ENCODE measurements at places on chromosomes 12 and 14. TPM values are rescaled to one million over a fixed set of nuclear protein-coding genes. Genes with fewer than 3 reads are reported as not detected.
A peak's percentile ranks its signal among the peaks of the same experiment; 100 is the strongest.

RPL41 gene
- total RNA-seq = 1,963 TPM

AHNAK2 gene
- 33.2 TPM for total RNA-seq

AMN gene
- 2.5 TPM for total RNA-seq

NXPH4 gene
- 0.40 TPM for total RNA-seq

ANKRD33 gene
- total RNA-seq = not detected

CNTN1 gene
- 2.0 TPM for total RNA-seq

TMEM119 gene
- not detected for total RNA-seq

ZNF385A gene
- 3.0 TPM for total RNA-seq

AICDA gene
- 0.30 TPM for total RNA-seq

NOVA1 gene
- 0.87 TPM for total RNA-seq

FOS gene
- total RNA-seq = 80.4 TPM

DNA sequence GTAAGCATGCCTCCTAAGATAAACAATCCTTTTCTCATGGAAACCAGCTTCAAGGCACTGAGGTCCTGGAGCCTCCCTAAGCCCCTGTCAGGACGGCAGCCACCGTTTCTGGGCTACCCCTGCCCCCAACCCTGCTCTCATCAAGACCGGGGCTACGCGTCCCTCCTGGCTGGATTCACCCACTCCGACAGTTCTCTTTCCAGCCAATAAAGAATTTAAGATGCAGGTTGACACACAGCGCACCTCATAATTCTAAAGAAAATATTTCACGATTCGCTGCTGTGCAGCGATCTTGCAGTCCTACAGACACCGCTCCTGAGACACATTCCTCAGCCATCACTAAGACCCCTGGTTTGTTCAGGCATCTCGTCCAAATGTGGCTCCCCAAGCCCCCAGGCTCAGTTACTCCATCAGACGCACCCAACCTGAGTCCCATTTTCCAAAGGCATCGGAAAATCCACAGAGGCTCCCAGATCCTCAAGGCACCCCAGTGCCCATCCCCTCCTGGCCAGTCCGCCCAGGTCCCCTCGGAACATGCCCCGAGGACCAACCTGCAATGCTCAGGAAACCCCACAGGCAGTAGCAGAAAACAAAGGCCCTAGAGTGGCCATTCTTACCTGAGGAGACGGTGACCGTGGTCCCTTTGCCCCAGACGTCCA, 336.3 kb downstream of the TMEM121 start:
- DNase-seq = no peak

- peak; percentile 72 for DNase-seq
Measured at GRCh38 chr12:88650715-88651114, 70.4 kb upstream of the KITLG start.

DNA sequence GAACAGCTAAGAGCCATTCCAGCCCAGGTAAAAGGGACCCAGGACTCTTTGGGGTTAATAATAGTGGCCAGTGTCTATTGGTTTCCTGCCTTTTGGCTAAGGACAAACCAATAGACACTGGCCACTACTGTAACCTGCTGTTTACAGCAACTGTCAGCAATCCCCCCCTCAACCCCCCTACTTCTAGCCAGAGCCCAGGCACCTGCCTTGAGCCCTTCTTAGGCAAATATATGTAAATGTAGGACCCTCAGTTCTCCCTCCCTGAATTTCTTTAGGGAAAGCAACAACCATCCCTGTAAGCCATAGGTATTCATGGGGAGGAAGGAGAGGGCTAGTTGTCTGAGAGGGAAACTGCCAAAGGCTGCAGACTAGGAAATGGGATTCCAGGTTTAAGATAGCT, 22.3 kb downstream of the HOXC4 start:
- no peak for DNase-seq

DNA sequence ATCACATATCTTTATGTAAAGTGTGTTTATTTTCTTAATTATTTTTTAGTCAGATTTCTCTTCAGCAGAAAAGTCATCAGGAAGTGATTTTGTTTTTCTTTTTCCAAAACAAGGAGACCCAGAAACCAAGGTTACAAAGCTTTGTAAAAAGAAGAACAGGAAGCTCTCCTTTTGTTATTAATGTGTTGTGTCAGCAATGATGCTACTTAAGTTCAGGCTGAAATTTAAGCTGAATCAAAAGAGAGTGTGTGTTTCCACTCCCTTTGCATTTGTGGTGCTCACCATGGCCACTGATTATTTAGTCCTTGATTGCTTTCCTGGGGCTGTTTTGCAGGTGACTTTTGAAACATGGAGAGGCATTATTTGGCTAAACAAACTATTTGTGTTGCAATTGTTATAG, 155.3 kb upstream of the ATP2B1 start:
- peak; percentile 14 for DNase-seq

DNA sequence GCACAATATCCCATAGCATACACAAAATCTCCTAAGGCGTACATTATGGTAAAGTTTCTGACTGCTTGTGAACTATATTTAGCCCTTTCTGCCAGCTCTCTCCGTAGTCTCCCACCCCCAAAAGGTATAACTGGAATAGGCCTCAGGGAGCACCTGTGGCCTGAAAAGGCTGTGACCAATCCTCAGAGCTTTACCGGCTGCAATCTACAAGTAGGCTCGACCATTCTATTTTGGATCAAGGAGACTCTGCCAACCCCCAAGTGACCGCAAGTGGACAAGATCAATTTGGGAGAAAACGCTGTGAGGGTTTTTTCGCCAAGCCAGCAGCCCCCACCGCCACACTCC, 1.2 kb downstream of the PPTC7 start:
- no peak for DNase-seq

GRCh38 chr12:27213830-27214787, 30.0 kb upstream of the STK38L start:
- DNase-seq = no peak

DNA sequence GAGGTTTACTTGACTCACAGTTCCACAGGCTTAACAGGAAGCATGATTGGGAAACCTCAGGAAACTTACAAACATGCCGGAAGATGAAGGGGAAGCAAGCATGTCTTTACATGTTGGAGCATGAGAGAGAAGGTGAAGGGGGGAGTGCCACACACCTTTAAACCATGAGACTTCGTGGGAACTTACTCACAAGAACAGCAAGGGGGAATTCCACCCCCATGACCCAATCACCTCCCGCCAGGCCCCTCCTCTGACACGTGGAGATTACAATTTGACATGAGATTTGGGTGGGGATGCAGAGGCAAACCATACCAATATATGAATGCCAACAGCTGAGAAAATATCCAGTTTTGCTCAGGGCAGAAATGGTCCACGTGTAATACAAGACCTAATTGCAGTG, 518.6 kb downstream of the VRK1 start:
- no peak for DNase-seq

- no peak for DNase-seq
Measured at GRCh38 chr14:79554816-79555215, 656.5 kb downstream of the DIO2 start.

GRCh38 chr12:29702972-29703371, 80.8 kb downstream of the TMTC1 start:
- no peak for DNase-seq

DNA sequence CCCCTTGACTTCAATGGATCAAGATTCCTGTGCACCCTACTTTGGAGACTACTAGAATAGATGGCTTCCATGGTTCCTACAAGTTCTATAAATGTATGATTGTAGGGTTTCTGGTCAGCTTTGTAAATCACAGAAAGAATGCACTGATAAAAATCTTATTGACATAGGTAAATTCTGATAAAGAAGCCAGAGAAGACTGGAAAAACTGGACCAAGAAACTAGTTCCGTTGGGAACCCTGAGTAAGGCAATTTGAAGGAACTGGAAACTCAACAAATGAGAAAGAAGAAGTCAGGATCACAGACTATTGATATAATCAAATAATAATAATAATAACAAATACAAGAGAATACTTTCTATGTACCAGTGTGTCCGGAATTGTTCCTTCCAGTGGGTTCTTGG, 15.4 kb upstream of the MGST1 start:
- no peak for DNase-seq

GRCh38 chr12:186006-186625, 27.8 kb downstream of the SLC6A12 start:
- no peak for DNase-seq

- DNase-seq = peak; percentile 20
Measured at GRCh38 chr14:93089521-93090269, 26.0 kb downstream of the ITPK1 start.

DNA sequence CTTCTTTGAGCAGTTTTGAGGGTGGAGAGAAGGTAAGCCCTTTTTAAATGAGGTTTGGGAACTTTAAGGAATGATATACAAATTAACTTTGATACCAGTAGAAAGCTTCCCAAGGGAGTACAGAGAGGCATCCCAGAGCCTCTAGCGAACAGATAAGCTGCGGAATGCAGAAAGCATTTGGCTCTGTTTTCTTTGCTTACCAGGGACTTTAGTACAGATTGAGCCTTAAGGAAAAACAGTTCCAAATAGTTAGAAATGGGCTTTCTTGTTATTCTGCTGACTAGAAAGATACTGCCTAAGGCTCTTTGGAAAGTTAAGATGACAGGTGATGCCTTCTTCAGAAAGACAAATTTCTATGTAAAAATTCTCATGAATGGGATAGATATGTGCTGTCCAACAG, 261.7 kb upstream of the FOXN3 start:
- DNase-seq = no peak

- DNase-seq = peak; percentile 75
Measured at GRCh38 chr12:125092872-125093680, 27.8 kb downstream of the AACS start.

GRCh38 chr12:40152783-40153383, 47.0 kb upstream of the SLC2A13 start:
- DNase-seq = peak; percentile 45

DNA sequence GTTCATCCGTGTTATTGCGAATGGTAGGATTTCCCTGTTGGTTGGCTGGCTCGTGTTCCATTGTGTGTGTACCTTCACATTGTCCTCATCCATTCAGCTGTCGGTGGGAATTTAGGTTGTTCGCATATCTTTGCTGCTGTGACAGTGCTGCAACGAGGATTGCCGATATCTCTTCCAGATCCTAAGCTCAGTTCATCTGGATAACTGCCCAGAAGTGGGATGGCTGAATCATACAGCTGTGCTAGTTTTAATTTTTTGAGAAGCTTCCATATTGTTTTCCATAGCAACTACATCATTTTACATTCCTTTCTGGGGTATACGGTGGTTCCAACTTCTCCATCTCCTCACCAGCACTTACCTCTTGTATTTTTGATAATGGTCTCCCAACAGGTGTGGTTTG, 292.8 kb upstream of the SFSWAP start:
- DNase-seq = no peak

- DNase-seq = no peak
Measured at GRCh38 chr12:85036733-85037132, 582 bp downstream of the LRRIQ1 start.

DNA sequence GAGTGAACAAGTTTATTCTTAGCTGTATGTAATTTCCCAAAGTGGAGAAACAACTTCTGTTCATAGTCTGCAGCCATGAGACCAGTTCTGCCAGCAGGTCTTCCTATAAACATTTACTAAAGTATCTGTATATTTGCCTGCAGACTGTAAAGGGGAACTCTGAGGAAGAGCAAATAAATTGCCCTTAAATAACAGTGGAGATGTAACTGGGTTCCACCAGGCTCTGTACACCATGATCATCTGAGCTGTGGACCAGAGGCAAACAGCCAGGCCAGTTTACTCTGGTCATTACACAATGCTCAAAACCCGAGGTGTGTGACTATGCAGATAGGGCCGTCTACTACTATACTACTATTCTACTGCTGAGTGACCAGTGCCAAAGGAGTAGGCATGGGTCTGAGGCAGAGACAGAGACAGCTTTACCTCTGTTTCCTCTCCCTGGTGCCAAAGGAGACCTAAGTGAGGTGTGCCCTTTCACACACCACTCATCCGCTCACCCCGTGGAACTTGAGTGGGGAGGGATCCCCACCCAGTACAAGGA, 21.1 kb upstream of the CERS5 start:
- no peak for DNase-seq

- no peak for DNase-seq
Measured at GRCh38 chr14:75221797-75222196, 45.4 kb upstream of the TMED10 start.

DNA sequence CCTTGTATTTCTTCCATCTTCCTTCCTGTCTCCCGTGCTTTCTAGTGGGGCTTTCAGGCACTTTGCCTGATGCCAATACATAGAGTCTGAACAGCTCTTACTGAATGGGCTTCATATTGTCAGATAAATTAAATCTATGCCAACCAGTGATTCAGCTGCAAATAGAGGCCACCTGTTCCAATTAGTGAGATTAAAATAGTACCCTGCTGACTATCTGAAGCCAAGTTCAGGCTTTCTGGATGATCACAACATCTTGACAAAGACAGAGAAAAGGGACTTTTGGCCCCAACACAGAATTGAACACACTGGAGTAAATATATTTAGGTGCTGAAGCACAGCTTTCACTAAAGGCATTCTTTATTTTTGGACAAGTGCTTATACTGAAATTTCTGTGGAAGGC, 11.8 kb downstream of the TMCC3 start:
- DNase-seq = no peak

GRCh38 chr14:42027271-42027670, 420.6 kb downstream of the LRFN5 start:
- DNase-seq = no peak

GRCh38 chr12:33253178-33253577, 186.4 kb downstream of the SYT10 start:
- DNase-seq = peak; percentile 1

- DNase-seq = no peak
Measured at GRCh38 chr14:58666737-58667136, 29.0 kb downstream of the DACT1 start.

GRCh38 chr14:92328664-92329255, 5.8 kb downstream of the SLC24A4 start:
- no peak for DNase-seq

DNA sequence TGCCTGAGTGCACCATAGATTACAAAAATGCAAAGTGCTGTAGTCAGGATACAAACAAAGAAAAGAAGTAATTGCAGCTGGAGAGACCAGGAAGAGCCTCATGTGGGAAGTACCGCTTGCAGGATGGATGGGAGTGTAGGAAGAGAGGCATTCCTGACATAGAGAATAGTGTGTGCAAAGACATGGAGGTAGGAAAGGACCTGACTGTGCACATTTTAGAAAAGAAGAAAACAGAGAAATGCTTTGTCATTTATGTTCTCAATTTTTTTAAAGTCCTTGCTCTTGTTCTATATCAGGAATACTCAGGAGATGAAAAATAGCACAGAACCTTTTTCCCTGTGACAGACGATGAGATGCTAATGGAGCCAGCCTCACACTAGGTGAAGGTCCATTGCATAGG, 358.7 kb upstream of the TMPO start:
- no peak for DNase-seq

- no peak for DNase-seq
Measured at GRCh38 chr12:131857908-131858850, 30.0 kb downstream of the MMP17 start.

- no peak for DNase-seq
Measured at GRCh38 chr14:30337456-30337855, 221.5 kb upstream of the G2E3 start.

- no peak for DNase-seq
Measured at GRCh38 chr12:97169889-97170567, 263.0 kb downstream of the NEDD1 start.
